Stimulated activated CD8-positive, alpha-beta memory T cell treated with anti-CD3 and anti-CD28 coated beads, Interleukin-7, amount 100 ng/mL, for 48 hours (primary cell): ENCODE measurements at places on chromosomes 2 and 18.

DNA sequence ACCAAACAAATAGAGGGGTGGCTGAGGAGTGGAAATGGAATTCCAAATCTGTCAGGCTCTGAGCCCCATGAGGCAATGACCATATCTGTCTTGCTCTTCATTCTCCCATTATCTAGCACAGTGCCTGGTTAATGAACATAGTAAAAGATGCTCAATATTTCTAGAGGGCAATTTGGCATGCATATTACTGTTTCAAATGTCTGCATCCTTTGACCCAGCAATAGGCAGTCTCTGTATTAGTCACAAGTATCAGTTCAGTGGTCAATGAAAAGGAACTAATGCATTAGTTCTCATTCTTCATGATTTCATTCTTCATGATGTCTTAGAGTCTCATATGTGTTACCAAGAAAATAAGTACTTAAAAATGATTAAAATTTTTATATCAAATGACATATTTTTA, 28.4 kb upstream of the MALL start:
- DNase-seq, result no peak

- no peak for DNase-seq
These were observed 26.2 kb upstream of the CDKL4 start for GRCh38 chr2:39269941-39270340.

DNA sequence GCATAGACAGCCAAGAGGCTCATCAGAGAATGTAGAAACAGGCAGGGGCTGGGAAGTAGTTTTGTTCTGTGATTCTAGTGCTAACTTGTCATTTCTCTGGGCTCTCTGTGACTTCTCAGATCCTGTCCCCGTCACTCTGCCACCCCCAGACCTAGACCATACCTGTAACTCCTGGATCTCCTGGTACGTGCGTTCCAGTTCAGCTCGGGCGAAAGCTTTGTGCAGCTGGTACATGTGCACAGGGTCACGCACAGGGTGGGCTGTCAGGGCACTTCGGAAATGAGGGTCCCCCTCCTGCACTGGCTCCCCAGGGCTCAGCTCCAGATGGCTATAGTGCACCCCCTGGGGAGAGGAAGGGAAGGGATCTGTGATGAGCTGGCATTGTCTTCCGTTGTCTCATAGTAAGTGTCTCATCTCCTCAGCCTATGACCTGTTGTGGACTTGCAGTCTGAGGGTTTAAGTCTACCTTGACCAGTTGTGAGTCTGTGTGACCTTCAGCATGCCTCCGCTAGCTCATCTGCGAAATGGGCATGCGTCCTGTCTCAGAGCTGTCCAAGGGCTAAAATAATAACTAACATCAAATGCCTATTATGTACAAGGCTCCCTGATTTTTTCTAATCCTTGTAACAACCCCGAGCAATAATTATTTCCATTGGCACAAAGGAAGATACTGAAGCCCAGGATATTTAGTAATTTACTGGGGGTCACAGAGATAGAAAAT, 2.7 kb downstream of the CHPF start:
- no peak for DNase-seq

GRCh38 chr18:688323-688722, 24.1 kb downstream of the ENOSF1 start:
- DNase-seq, result no peak

- DNase-seq, result no peak
These were observed 100.3 kb upstream of the NEDD4L start for GRCh38 chr18:57943723-57944122.

DNA sequence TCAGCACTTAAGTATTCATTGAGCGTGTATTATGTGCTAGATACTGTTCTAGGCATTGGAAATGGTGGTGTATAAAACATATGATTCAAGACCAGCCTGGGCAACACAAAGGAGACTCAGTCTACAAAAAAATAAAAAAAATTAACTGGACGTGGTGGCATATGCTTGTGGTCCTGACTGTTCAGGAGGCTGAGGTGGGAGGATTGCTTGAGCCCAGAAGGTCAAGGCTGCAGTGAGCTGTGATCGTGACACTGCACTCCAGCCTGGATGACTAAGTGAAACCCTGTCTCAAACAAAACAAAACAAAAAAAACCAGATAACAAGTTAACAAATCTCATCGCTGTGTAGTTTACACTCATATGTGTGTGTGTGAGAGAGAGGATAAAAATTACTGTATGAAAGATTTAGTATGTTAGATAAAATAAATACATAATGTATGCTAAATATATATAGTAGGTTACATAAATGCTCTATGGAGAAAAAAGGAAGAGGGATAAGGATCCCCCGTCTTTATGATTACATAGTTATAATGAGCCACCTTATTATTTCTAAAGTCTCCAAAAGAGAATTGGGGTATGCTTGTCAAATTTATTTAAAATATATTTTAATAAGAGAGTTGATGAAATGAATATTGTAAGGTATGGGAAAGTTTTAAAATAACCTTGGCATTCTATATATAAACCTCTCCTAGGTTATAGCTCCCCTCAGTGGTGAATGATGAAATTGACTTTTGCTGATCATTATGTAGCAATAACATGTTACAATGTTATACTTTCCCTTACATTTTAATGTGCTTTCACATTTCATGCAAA, 69.2 kb downstream of the EHBP1 start:
- no peak for DNase-seq

DNA sequence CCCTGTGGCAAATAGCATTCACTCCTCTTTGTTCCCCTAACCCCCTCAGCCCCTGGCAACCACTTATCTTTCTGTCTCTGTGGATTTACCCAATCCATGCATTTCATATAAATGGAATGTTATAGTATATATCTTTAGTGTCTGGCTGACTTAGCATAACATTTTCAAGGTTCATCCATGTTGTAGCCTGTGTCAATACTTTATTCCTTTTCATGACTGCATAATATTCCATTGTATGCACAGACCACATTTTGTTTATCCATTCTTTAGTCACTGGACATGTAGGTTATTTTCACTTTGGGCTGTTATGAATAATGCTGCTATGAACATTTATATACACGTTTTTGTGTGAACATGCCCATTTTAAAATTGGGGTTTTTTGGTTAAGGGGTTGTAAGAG, 42.8 kb downstream of the TET3 start:
- DNase-seq, result no peak
